NCI-H2171 (cell line): ENCODE measurements at places on chromosomes 11 and 22.
A peak's percentile ranks its signal among the peaks of the same experiment; 100 is the strongest.

DNA sequence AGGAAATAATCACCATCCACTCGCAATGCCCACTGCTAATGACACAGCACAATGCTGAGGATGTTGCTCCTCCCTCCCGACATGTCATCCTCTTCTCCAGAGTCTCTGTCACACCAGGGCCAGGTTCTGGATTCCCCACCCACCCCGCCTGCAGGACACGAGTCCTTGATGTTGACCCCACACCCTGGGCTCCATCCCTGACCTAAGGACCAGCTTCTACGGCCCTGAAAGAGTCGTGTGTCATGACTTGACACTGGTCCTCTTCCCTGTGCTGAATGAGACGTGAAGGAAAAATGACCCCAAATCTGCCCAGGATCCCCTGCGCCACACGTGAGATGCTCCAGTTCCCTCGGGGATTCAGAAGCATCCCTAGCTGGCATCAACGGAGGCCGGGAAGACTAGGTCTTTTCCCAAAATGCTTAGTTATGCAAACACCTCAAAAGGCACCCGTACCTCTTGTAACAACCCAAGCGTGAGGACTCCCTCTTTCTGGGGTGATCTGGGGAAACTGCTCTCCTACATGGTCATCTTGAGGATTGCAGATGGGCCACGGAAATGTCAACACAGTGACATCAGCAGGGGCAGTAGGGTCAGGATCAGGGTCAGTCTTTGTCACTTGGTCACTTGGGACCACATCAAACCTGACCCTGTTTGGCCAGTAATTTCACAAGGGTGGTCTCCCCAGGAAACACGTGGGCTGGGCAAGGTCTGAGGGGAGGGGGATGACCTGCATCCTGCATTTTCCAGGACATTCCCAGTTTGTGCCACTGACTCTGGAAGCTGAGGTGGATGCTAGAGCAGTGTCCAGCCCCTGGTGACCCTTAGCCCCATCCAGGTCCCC is 42.0 kb downstream of the IGLL5 start:
- no peak for DNase-seq

GRCh38 chr11:72642884-72643522 is 31.2 kb downstream of the PDE2A start:
- DNase-seq = peak; percentile 46

DNA sequence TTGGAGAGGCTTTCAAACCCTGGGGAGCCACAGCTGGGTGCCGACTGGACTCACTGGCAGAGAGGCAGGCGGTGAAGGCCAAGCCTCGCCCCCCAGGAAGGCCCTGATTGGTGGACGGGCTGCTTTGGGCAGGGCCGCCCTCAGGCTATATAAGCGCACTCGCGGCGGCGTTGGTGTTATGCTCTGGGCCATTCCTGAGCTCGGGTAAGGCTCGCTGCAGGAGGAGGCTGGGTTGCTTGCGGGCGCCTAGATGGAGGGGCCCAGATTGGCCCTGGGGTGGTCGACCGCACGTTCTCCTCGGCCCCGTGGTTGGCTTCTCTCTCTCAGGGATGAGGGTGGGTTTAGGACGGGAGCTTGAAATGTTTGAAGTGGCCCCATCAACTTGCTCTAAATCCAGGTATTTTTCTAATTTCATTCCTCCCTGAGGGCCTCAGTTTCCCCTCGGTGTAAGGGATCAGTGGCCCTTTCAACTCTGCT is at the start of gene SPDYC:
Gene SPDYC, plus strand, starts transcription at position 176 of the 477 bp plus-strand sequence. CDS start 1,125 bp downstream, outside the sequence.
- no peak for DNase-seq

DNA sequence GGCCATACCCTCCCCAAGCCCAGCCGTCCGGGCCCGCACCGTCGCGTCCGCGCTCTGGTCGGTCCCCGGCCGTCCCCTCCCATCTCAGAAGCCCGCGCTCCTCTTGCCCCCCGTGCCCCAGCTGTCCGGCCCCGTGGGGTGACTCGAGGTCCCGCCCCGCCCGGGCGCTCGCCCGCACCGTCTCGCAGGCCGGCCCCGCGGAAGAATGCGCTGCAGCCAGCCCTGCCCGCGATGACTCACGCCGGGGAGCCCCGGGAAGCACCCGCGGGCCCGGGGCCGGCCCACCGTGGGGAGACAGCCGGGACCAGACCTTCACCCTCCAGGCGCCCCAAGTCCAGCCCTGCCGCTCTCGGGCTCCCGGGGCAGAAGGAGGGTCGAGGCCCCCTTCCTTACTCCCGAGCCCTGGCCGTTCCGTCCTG is 320 bp upstream of the PHLDA2 start:
- DNase-seq = no peak

DNA sequence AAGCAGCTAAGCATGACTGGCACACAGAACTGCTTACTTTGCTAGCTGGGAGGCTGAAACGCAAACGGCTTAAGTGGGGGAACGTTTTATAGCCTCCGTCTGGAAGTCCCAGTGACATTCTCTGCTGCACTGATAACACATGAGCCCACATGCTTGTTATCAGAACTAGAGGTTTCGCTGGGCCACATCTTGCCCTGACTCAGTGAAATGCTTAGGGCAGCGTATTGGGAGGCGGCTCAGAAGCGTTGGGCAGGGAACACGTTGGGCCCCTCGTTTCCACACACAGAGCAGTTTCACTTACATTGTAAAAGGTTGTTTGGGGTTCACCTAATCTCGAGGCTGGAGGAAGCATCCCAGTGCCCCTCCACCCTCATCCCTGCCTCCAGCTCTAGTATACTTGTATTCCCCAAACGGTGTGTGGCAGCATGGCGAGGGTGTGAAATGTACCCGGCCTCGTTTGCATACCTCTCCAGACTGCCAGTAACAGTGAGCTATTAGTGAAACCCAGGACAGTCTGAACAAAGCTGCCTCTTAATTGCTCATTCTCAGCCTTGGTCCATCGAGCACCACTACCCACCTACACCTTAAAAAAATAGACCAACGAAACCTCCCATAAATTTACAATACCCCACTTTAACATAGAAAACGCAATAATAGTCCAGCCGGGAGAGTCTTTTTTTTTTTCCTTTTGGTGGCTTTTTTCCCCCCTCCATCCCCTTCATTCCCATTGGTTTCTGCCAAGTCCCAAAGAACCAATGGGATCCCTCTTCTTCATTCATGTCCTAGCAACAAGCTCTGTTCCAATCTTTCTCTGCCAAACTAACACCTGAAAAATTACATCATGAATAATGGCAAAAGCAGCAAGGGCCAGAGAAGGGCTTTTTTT is 218.8 kb upstream of the SORL1-AS1 start:
- no peak for DNase-seq

DNA sequence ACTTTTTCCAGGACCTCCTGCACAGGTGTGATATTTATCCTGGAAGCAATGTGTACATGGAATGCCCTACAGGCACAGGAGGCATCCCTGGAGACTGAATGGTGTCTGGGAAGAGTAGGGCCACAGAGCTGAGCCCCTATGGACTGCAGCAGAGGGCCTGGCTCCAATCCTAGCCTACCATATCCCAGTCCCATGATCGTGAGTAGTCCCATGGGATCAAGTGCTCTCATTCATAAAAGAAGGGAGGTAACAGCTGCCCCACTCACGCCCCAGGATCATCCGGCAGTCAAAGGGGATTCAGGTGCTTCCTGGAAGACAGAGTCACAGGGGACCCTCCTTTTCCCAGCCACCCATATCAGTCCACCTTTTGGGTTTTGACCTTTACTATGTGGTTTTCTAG is 24.0 kb downstream of the ANKK1 start:
- DNase-seq = peak; percentile 21

DNA sequence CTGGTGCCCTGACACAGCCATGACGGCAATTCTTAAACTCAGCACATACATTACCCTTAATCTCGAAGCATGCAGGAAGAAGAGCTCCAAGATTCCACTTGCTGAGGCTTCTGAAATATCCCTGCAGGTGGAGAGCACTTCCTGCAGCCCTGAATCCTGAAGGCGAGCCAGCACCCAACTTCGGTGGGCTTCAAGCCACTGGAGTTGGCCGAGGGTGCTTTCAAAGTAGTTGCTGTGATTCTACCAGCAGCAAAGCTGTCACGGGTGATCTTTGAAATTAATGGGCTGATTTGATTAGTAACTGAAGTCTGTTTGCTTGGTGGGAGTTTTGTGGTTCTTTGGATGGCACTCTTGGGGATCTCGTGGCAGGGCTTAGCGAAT is 9.0 kb upstream of the FTH1 start:
- no peak for DNase-seq
